ENCODE measurements at places on chromosomes 3 and 15. TPM values are rescaled to one million over a fixed set of nuclear protein-coding genes. Genes with fewer than 3 reads are reported as not detected.
A peak's percentile ranks its signal among the peaks of the same experiment; 100 is the strongest.

The TNFSF10 gene
- 51.5 TPM for total RNA-seq

DNA sequence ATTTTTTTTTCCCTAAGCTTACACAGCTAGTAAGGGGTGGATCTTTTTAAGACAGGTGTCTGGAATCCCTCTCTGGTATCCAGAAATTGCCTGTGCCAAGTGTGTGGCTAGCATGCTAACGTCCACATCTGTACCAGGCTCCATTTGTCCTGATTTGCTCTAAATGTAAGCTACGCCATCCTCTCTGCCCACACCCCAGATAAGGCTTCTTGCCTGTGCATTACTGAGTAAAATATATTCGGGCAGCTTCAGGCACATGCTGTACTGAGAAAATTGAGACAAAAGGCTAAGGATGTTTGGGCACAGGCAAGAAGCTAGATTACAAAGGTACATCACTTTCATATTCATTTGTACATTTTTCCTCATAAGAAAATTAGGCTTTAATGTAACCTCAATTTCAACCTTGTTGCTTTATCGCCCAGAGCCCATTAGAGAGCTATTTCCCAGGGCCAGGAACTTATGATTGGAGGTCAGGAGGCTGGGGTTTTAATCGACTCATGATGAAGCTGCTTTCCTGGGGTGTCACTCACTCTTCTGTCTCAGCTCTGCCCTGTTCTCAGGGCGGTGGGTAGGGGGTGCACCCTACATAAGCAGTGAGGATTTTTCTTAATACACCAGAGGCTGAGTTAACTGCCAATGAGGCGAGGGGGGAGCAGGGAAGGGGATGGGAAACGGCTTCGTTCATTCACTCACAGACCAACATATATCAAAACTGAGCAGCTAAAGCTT lies 106.3 kb downstream of the RORA start:
- DNase-seq = no peak

GRCh38 chr3:136943436-136943835 lies 14.3 kb upstream of the IL20RB start:
- no peak for DNase-seq

- DNase-seq = no peak
Measured at GRCh38 chr3:14558029-14558428, 17.9 kb upstream of the GRIP2 start.

DNA sequence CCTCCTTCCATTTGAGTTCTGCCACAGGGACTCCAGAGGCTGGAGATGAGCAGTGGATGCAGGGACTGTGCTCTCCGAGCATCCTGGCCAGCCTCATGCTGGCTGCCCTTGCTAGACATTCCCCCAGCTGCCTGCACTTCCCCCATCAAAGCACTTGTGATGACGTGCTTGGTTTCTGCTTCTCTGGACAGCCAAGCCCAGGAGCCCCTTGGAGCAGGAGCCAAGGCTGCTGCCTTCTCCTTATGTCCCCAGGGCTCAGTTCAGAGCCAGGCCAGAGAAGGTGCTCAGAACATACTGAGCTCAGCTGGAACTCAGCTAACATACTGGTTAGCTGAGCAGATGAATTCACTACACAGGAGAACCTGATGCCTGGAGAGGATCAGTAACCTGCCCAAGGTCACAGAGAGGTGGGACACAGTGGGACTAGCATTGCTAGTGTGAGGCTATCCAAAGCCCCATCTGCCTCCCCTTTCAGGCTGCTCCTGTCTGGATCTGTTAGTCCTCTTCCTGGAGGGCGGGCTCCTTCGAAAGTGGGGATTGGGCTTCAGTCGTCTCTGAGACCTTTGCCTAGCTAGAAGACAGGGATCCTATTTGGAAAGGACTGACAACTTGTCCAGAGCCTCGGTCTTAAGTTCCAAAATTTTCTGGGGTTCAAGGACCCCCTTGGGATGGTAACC lies 4.3 kb downstream of the PCBP4 start:
- DNase-seq = no peak

The ESYT3 gene
- total RNA-seq = 1.1 TPM

The ADPRH gene
- 12.9 TPM for total RNA-seq

DNA sequence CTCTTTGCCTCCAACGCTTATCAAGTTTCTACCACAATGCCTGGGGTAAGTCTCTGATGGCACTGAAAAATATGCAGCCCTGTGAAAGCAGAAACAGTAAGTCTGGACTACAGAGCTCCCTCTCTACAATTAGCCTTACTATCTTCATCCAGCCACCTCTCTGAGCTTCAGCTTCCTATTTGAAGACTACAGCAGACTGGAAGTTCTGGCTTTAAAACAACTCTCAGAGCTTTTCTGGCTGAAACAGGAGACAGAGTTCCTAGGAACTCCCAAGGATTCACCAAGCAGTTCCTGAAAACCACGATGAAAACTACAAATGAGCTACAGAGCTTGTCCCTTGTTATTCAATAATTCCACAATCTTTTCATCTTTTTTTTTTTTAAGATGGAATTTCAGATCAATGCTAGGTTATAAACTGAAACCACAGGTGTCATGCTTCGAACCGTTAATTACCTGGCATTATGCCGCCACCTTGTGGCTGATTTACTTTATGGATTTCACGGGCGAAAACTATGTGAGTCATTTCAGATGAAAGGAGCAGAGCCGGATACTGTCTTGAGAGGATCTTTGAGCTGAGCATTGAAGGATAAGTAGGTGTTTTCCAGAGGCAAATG lies 3.9 kb downstream of the CRYGS start:
- no peak for DNase-seq

GRCh38 chr15:41048852-41049251 lies 67.2 kb downstream of the INO80 start:
- no peak for DNase-seq

The ITGA11 gene
- 8.0 TPM for total RNA-seq

The KLHL25 gene
- total RNA-seq = 3.1 TPM

The CYP1A2 gene
- not detected for total RNA-seq

GRCh38 chr3:139552632-139553365 lies 13.3 kb upstream of the RBP1 start:
- no peak for DNase-seq

- DNase-seq = no peak
Measured at GRCh38 chr15:69415381-69415780, 1.2 kb downstream of the KIF23 start.

The CCDC50 gene
- total RNA-seq = 56.7 TPM

- no peak for DNase-seq
Measured at GRCh38 chr3:19931180-19931692, 2.8 kb downstream of the EFHB start.

DNA sequence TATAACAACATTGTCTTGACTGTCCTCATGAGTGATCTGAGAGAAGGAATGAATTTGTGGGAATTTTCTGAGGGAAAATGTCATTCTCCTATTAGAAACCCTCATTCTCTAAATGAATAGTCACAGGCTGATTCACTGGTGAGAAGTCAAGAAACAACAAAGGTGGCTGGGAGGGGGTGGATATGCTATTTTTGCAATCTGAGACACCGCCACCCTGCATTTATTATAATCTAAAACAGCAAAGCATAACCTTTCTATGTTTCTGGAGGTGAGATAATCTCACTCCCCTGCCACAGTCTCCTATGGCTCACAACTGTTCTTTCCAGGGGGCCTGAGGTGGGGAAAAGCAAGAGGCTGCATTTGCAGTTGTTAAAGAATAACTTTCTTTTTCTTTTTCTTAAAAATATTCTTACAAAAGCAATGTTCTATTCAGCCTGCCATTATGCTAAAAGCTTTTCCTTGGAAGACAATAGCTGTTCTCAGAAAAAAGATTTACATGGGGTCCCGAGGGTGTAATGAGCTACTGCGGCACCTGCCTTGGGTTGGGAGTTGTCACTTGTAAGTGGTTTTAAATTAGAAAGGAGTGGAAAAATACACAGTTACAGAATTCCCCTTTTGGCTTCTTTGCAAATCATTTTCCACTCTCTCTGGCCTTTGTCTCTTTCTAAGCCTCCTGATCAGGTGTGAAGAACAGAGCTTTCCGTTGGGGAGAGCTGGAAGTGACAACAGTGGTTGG lies 220.9 kb downstream of the AGBL1 start:
- no peak for DNase-seq

The RYR3 gene
- 0.21 TPM for total RNA-seq

- no peak for DNase-seq
Measured at GRCh38 chr3:29408676-29409075, 127.8 kb downstream of the RBMS3 start.

DNA sequence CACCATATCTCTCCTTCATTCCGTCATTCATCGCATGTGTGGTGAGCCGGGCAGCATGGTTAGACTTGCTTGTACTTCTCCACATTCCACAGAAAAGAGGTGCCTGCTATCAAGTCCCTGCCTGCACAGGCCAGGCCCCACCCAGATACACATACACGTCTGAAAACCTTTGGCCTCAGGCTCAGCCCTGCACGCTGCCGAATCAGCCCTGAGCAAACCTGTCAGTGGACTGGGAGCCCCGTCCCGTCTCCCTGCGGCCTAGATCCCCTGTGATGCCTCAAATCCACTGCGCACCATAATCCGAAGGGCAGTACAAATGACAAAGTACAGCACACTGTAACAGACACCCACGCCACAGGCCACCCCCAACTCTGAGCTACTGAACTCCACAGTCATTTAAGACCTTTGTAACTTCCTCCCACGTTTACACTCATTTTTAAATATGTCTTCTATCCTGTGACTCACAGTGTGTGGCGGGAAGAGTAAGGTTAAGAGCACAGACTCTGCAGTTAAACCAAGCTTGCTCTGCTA lies 67.1 kb downstream of the MB21D2 start:
- no peak for DNase-seq

The COL6A5 gene
- total RNA-seq = not detected

The NR2E3 gene
- total RNA-seq = not detected

DNA sequence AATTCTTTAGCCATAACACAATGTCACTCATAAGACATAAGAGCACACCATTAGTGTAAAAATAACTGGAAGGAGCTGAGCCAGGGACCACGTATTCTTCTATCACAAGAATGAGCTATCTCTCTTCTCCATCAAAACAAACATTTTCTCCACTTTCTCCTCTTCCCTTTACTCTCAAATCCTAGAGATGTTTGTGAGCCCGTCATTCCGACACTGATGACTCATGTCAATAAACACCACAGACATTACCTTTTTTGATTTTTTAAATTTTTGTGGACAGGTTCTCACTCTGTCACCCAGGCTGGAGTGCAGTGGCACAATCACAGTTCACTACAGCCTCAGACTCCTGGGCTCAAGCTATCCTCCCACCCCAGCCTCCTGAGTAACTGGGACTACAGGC lies 86.6 kb downstream of the MEX3B start:
- DNase-seq = no peak

DNA sequence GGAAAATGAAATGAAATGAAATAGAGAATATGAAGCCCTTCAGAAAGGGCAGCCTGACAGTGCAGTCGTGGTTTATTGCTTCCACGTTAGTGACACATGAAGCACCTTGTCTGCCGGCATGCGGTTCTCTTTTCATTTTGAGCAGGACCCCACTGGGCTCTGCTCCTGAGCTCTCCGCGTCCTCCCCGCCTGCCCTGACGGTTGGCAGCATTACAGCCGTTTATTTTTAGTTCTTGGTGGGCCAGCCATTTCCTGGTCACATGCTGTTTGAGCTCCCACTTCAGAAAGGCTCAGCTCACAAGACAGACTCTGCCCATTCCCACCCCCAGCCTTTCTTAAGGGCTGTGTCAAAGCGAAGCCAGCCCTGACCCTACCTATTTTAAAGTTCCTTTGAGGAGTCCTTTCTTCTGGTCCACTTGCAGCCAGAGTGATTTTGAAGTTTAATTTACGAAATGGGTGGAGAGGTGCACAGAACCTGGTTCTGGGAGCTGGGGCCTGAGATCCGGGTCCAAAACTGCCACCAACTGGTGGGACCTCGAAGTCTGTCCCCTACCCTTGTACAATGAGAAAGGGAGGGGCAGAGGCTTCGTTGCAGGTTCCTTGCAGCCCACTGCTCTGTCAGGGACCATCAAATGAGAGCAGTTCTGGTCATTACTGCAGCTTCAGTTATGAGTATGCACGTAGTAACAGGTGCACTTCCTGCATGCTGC lies 60.1 kb downstream of the MGLL start:
- no peak for DNase-seq

The TGM4 gene
- not detected for total RNA-seq

DNA sequence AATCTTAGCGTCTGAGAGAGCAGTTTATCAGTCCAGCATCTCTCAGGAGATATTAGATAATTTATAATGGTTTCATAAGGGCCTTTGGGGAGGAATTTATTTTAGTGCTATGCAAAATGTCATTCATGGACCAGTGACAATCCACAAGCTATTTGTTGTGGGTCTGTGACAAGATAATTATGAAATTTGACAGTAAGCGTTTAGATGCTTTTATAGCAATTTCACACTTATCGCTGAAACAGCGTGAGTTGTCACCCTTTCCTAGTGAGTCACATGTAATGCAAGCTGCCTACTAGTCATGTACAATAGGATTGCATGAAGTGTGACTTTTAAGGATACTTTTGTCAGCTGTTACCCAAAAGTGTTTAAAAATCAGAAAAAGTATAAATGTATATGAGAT lies 315.6 kb upstream of the THBS1 start:
- no peak for DNase-seq

The CHRFAM7A gene
- 2.2 TPM for total RNA-seq

DNA sequence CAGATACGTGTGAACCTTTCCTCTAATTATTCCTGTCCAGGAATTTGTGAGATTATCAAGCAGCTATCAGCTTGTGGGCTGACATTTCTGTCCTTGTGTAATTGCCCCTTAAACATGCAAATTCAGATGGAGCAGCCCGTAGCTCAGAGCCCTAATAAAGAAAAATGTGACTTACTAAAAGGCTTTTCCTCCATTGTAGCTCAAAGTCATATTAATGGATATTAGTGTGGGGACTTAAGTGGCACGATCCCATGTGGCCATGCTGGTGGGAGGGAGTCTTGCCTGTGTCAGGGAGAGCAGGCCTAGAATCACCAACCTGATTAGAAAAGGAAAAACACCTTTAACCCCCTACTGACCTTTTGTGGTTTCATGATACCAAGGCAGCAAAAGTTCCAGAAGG lies 399.2 kb downstream of the LRTM1 start:
- no peak for DNase-seq

The ITIH3 gene
- total RNA-seq = 0.15 TPM

- DNase-seq = no peak
Measured at GRCh38 chr15:100930306-100930848, 11.2 kb downstream of the LRRK1 start.

DNA sequence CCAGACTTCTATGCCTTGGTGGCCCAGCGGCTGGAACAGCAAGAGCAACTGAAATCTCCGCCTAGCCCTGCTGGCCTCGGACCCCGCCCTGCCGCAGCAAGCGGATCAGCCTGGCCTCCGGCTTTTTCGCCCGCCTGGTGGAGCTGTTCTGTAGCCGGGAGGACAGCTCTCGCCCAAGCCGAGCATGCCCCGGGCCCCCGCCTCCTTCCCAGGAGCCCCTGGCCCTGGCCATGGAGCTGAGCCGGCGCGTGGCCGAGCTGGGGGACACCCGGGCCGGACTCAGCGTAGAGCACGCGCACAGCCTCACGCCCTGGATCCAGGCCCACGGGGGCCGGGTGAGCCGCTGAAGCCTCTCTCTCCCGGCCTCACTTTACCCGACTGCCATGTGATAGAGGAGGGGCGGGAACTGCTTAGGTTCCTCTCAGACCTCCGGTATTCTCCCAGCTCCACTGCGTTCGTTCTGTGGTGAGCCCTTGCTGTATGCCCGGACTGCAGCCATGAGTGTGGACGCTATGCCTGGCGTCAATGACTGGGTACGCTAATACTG lies 24.1 kb upstream of the MRPL3 start:
- DNase-seq = peak; percentile 66

The TMCO5A gene
- not detected for total RNA-seq

Data from heart right ventricle (tissue), 16 donors.